Effector CD8-positive, alpha-beta T cell (primary cell): ENCODE measurements at places on chromosomes 6 and 20.
A peak's percentile ranks its signal among the peaks of the same experiment; 100 is the strongest.

DNA sequence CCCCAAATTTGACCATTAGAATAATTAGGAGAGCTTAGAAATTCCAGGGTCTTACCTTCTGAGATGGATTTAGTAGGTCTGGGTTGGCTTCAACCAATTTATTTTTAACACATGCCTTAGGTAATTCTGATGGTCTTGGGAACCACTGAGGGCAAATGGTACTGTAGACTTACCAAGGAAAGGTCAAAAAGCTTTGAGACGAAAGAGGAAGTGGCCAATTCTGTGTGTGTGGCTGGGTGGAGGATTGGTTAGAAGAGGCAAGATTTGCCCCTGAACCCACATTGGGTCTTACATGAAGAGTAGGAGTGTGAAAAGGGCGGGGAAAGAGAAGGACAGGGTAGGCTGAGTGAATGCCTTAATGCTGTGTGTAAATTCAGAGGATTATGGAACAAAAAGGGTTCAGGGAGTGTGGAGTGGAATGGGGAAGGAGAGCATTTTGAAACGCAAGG lies 2.7 kb downstream of the ITCH start:
- no peak for DNase-seq

- no peak for DNase-seq
Measured at GRCh38 chr6:10595731-10596664, 74.8 kb downstream of the GCNT2 start.

DNA sequence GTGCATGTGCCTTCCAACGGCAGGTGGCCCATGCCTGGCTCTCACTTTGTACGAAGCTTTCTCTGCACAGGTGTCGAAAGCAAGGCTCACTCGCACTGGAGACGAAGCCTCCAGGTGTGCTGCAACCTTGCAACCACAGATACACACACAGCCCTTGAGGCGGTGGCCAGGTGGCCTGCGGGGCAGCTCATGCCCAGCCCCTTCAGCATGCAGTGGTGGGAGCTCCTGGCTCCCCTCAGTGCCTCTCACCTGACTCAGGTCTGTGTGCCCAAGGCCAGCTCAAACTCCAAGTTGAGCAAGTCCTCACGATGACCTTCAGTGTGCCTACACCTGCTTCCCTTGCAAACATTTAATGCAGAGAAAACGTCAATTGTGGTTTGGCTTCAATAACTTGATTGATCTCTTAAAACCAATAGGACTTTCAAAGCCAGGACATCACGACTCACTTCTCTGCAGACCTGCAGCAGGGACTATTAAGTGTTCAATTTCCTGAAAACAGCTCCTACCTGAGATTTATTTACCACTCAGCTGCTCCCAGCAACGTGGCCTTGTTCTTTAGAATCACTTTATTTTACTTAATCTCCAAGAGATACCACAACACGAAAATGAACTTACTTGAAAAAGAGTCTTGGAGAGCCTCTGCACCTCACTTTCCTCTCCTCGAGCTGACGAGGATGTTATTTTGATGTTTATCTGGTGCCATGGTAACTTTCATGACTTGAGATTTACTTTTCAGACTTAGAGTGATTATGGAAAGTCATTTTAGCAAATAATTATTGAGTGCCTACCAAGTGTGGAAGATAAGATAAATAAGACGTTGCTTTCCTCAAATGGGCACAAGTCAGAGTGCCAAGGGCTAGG lies 86.3 kb downstream of the SLC22A23 start:
- DNase-seq: no peak

DNA sequence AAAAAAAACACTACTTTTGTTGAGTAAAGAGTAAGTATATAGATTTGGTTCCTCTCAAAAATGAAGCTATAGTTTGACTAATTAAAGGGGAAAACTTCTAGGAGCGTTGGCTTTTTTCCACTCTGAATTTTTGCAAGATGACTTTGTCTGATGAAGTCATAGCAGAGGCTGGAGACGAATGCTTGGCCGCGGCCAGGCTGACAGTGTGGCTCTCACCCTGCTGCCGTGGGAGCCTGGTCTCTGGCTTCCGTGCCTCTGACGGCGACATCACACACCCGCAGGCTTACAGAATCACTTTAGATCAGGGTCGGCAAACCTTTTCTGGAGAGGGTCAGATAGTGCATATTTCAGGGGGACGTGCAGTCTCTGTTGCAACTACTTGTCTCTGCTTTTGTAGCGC lies 145.0 kb downstream of the PHACTR3 start:
- DNase-seq: no peak

- no peak for DNase-seq
Measured at GRCh38 chr6:160714731-160715316, 12.8 kb downstream of the PLG start.

- no peak for DNase-seq
Measured at GRCh38 chr6:21264288-21265033, 329.1 kb upstream of the SOX4 start.

GRCh38 chr20:42152575-42152974 lies 534.4 kb upstream of the CHD6 start:
- DNase-seq: no peak

DNA sequence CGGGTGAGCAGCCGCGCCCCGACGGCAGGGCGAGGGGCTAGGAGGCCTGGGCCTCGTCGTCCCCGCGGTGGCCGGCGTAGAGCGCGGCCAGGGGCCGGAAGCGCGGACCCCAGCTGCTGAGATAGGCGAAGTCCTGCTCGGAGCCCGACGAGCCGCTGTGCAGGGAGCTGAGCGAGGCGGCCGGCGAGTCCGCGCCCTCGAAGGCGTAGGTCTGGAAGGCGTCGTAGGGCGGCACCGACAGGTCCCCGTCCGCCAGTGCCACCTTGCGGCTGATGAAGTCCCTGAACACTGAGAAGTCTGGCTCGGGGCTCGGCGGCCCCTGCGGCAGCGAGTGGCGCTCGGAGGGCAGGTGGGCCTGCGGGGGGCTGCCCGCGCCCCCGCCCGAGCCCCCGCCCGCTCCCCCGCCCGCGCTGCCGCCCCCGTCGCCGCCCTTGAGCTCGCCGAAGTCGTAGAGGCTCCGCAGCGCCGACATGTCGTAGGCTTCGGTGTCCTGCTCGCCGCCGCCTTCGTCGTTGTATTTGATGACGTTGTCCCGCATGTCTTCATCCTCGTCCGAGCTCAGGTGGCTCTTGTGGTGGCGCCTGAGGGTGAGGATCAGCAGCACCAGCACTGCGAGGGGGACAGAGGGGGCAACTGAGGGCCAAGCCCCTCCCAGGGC lies 56.5 kb downstream of the CD40 start:
- peak; percentile 41 for DNase-seq

DNA sequence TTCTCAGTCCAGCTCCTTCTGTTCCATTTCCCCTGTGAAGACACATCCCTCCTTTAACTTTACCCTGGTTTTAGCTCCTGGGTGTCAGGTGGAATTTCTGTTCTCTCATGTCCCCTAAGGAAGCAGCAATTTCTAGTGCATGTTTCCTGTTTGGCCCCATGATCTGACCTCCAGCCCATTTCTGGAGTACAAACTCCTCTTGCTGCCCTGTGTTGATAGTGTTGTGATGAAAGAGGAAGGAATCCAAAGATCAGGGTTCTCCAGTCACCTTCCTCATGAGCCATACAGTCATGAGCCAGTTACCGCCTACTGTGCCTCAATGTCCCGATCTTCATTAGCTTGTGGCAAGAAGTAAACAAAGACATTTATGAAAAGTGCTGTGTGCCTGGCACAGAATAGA lies 97.4 kb downstream of the PHACTR1 start:
- DNase-seq: no peak

DNA sequence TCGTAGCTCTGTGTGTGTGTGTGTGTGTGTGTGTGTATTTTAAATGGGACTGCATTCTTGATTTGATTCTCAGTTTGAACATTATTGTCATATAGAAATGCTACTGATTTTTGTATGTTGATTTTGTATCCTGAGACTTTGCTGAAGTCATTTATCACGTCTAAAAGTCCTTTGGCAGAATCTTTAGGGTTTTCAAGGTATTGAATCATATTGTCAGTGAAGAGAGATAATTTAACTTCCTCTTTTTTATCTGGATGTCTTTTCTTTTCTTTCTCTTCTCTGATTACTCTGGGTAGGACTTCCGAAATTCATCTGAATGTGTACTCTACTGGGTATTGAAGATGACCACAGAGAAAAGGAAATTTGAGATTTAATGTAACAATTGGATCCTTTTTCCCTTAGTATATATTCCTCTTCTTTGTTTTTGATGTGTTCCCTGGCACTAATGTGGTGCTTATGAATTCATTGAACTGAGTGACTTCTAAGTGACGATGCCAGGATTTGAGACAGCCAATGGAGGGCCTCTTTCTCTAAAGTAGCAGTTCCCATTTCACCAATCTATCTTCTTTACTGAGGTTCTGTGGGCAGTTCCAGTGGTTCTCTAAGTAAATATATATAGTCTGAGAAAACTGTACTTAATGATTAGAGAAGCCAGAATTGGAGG lies 47.6 kb downstream of the TNFAIP3 start:
- no peak for DNase-seq

DNA sequence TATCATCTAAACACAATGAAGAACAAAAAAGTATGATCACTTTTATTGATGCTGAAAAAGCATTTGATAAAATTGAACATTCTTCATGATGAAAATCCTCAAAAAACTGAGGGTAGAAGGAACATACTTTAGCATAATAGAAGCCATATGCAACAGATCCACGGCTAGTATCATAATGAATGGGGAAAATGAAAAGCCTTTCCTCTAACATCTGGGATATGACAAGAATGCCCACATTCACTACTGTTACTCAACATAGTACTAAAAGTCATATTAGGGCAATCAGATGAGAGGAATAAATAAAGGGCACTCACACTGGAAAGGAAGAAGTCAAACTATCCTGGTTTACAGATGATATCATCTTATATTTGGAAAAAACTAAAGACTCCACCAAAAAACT lies 256.6 kb downstream of the RFPL4B start:
- no peak for DNase-seq

DNA sequence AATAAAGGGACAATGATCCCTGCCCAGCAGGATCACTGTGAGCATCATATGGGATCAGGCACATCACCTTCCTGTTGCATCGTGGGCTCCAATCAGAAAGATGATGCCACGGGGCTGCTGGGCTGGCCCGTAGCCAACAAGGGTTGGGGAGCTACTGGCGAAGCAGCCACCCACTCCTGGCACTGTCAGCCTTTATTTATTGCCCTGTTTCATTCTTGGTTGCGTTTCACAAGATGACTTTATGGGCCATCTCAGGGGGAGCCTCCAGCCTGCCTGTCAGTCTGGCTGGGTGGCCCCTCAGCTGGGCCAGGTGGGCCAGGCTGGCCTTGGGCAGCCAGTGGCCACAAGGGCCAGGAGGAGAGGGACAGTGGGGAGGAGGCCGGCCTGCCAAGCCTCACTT lies 17.3 kb downstream of the VSTM2L start:
- no peak for DNase-seq

DNA sequence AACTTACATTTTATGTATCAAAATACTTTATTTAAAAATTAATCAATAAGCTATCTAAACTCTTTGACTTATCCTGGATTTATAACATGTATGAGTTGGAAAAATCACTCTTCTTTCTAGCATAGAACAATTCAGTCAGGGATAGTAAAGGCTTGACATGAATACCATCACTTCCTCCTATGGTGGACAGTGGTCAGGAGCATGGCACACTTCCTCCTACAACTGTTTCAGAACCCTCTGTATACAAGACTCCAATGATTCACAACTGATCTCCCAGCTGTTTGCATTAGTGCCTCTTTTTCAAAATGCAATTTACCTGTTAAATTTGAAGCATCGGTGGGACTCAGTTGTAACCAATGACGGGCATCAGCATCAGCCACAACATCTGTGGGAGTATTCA lies 129.7 kb downstream of the RALGAPA2 start:
- no peak for DNase-seq

- no peak for DNase-seq
Measured at GRCh38 chr6:15879371-15880261, 216.8 kb upstream of the DTNBP1 start.
